HT1080 (cell line): ENCODE measurements at places on chromosomes 16 and 17. TPM values are rescaled to one million over a fixed set of nuclear protein-coding genes. Genes with fewer than 3 reads are reported as not detected.

- no peak for DNase-seq
Observed at GRCh38 chr16:65964752-65965151, 401.7 kb upstream of the CDH5 start.

GRCh38 chr17:30405161-30405560 lies 26.4 kb downstream of the CPD start:
- DNase-seq, result no peak

ATF7IP2 gene
- 3.6 and 6.7 TPM in 2 replicates for total RNA-seq

DNA sequence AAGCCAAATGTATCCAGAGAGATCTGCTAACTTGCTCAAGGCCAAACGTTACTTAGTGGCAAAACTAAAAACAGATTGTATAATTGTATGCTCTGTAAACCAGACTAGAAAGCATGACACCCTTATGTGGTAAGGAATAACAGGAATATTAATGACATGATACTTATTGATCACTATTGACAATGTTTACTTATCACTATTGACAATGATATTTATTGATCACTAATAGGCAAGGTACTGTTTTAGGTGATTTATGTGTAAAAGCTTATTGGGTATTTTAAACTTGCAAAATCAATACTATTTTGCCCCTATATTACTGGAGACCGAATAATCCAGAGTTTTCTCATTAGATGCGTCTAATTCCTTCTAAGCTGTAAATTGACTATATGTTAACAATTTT lies 985.1 kb downstream of the CDH11 start:
- DNase-seq, result no peak
